ENCODE measurements at places on chromosomes 6 and 20.

DNA sequence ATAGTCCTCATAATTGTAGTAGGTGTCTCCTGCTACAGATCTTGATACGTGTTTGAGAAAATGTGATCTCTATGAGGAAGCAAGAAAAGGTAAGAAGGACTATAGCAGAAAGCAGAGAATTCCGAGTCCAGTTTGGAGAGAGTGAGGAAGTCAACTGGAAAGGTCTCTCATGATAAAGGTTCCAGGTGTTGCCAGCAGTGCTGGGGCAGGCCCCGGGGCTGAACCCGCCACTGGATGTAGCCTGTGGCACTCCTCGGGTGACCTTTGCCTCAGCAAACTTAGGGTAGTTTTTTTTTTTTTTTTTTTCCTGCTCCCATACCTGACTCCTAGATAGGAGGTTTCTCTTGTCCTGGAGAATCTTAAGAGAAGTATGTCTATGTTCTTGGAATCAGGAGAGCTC is 62.8 kb downstream of the FAM120B start:
- no peak for ATAC-seq

DNA sequence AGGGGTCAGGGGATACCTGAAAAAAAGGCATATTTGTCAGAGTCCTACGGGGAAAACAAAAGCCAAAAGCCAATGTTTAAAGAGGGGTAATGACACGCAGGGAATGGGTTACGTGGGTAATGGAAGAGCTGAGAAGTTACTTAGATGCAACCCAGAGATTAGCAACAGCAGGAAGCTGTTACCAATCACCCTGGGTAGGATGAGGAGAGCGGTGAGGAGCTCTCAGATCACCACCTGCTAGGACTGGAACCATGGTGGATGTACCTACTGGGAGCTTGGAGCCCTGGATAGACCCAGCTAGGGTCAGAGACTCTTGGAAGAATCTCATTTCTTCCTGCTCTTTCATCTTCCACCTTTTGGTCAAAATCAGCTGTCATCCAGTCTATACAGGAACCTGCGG is 51.2 kb upstream of the RNF24 start:
- ATAC-seq: no peak

GRCh38 chr20:62969179-62969760 is 16.8 kb downstream of the SLC17A9 start:
- no peak for ATAC-seq

- ATAC-seq: no peak
These were observed 453.8 kb upstream of the POU3F2 start for GRCh38 chr6:98380589-98380988.

- no peak for ATAC-seq
These were observed 355.5 kb upstream of the HTR1E start for GRCh38 chr6:86581833-86582232.

- ATAC-seq: no peak
These were observed 13.6 kb downstream of the NHSL1 start for GRCh38 chr6:138485586-138486248.

DNA sequence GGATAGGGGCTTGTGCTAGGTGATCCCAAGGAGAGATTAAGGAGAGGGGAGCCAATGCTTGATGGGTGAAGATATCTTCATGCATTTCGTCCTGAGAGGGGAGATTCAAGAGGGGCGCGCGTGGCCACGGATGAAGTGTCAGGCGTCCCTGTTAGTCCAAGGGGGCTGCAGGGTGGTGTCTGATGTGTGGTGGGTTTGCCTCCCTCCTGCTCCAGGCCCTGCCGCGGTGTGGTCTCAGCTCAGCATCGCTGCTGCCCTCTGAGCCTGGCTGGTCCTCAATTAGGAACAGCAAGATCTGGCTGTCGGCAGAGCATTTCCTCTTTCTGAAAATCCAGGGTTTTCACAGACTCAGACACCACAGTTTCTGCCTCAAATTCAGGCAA is 318.0 kb downstream of the THBS2 start:
- no peak for ATAC-seq

GRCh38 chr6:145148776-145149175 is 586.5 kb downstream of the EPM2A start:
- no peak for ATAC-seq

Data from SK-N-SH treated with all-trans-retinoic acid at 6 μM for 48 hours (cell line).